ENCODE measurements at places on chromosomes 2 and 18.

DNA sequence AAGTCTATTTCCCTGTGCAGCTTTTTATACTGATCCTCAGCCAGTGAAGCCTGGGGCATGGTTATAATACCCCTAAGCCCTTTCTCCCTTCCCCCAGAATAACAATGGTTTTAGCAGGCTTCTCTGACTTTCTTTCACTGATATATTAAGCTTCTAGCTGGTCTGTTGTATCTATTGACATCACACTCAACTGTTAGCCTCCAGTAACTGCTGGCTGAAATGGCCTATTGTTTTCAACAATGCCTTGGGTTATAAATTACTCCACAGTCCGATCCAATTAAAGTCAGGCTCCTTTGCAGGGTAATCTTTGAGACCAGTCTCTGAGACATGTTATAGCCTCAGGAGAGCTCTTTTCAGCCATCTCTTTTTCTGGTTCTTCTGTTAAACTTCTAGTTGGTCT, 2.9 kb upstream of the SLC9A4 start:
- DNase-seq, result no peak

DNA sequence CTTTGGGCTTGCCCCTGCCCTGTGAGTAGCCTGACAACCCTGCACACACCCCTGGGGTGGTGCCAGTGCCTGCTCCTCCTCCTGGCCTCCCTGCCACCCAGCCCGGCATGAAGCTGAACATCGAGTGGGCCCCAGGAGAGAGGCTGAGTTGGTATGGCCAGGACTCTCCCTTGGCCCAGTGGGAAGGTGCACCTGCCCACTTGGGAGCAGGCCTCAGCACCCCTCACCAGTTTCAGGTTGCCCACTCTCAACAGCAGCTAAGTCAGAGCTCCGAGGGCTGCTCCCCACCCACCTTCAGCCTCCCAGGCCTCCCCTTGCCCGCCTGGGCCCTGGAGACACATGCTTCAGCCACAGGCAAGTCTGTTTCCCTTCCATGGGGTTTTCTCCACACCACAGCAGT, 203.1 kb downstream of the KLHL29 start:
- no peak for DNase-seq

GRCh38 chr2:205352593-205352992, 329.7 kb upstream of the NRP2 start:
- no peak for DNase-seq

DNA sequence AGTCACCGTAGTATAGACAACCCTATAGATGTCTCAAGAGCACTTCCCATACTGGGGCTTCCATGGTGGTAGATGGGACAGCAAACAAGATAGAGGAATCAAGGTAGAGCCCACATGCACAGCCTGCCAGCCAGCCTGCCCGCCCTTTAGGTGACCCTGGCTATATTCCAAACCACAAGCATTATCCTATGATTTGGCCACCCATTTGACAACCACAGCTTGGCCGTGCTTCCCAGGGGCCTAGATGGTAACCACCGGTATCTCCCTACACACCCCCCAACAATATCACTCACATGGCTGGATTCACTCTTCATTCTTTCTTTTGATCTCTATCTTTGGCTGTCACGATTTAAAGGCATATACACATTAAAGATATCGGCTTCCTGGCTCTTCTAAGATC, 85.3 kb downstream of the CDK15 start:
- DNase-seq, result no peak

DNA sequence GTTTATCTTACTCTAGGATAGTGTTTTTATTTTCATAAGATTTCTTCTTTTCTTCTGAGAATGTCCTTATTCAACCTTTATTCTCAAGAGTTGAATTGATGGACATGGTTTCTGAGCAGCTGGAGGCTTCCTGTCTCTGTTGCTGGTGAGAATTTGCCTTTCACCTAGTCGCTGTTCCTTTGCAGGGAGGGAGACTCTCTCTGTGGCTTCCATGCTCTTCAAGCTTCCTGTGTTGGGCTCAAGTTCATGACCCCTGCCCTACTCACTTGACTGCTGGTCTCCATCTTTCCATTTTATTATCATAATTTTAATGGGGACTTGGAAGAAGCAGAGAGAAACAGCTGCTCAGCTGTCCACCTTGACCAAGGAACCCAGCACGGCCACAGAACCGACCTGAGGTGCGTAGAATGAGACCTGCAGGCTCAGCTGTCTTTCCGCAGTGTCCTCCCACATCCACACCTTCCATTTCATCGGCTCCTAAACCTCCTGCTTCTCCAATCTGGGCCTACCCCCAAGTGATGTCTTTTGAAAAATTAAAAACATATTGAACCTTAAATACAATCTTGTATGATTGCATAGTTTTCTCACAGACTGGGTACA, 24.2 kb downstream of the TMEM18 start:
- no peak for DNase-seq

- no peak for DNase-seq
Measured at GRCh38 chr2:228282376-228282775, 100.9 kb upstream of the SPHKAP start.

GRCh38 chr2:204885747-204886146, 340.5 kb downstream of the PARD3B start:
- DNase-seq, result no peak

All from activated naive CD4-positive, alpha-beta T cell treated with anti-CD3 and anti-CD28 coated beads, Interleukin-2, amount 50 U/mL, for 16 hours (primary cell).